Endothelial cell of umbilical vein (primary cell): ENCODE measurements at places on chromosomes 4 and X. TPM values are rescaled to one million over a fixed set of nuclear protein-coding genes. Genes with fewer than 3 reads are reported as not detected.

COL4A6 gene
- polyA plus RNA-seq = 0.33 and 0.62 TPM in 2 replicates

GBA3 gene
- not detected in 2 replicates for polyA plus RNA-seq

ANXA3 gene
- polyA plus RNA-seq = 51.5 and 52.9 TPM in 2 replicates

SPATA18 gene
- 2.7 TPM in 2 replicates for polyA plus RNA-seq

PPEF2 gene
- polyA plus RNA-seq = 0.23 TPM in 1 of 2 replicates, not detected in the other

ARMCX1 gene
- 8.8 and 11.0 TPM in 2 replicates for polyA plus RNA-seq

GLUD2 gene
- polyA plus RNA-seq = 0.19 and 0.27 TPM in 2 replicates

USP26 gene
- polyA plus RNA-seq = not detected in 2 replicates

DNA sequence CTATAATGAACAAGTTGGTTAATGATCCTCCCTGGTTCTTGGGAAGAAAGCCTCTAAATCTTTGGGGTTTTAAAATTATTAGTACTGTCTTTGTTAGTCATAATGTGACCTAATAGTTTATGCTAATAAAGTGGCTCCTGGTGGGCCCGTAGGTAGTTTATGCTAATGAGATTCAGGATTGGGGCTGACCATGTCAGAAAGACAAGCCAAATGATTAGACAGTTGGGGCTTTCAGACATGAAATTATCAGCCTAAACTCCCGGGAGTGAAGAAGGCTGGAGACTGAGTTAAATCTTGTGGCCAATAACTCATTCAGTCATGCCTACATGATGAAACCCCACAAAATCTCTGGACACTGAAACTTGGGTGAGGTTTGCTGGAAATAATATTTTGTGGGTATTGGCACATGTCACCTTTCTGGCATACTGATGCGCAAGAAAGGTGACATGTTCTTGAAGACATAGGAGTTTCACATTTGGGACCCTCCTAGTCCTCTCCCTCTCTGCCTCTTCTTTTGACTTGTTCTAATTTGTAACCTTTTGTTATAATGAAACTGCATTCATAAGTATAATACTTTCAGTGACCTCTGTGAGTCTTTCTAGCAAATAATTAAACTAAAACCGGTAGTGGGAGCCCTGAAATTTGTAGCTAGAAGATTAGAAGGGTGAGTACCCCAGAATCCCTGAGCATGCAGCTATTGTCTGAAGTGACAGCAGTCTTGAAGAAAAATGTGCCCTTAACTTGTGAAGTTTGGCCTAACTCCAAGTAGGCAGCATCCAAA lies 196.8 kb upstream of the FSTL5 start:
- no peak for DNase-seq

GRCh38 chrX:19739683-19740082 lies 147.7 kb downstream of the SH3KBP1 start:
- peak; percentile 64 for DNase-seq

GRCh38 chrX:104288269-104288668 lies 33.5 kb upstream of the ESX1 start:
- no peak for DNase-seq

DNA sequence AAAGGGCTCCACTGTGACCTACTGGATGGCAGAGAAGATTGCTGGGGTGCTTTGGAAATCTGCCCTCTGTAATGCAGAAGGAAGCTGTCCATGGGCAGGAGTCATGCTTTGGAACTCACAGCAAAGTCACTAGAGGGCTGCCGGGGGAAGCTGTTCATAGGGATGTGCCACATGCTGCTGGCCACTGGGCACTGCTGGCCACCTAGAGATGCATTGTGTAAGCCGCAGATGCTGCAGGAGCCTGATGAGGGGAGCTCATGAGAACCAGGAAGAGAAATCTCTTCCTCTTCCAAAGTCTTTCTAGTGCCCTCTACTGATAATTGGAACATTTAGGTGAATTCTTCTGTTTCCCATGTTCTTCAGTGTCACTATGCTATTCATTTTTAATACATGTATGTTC lies 31.2 kb upstream of the UXT start:
- no peak for DNase-seq

- no peak for DNase-seq
These were observed 1.1 kb upstream of the NSG1 start for GRCh38 chr4:4385729-4386295.

GRCh38 chr4:89531932-89532640 lies 224.5 kb upstream of the GPRIN3 start:
- no peak for DNase-seq

DNA sequence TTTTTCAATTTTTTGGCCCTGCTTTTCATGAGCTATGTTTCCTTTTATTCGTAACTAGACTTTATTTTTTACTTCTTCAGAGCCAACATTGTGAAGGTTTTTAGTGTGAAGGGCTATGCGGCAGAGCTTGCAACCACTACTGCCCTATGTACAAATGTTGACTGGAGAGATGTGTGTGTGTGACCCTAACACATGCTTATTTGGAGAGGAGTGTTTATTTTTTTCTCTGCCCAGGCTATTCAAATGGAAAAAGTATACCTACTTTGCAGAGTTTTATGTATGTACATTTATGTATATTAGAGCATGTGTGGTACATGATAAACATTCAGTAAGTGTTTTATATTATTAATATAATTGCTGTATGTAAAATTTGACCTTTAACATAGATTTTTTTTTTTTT lies 86.5 kb downstream of the WWC2 start:
- no peak for DNase-seq

GRCh38 chrX:38803588-38804431 lies 2.6 kb downstream of the MID1IP1 start:
- peak; percentile 67 for DNase-seq

DNA sequence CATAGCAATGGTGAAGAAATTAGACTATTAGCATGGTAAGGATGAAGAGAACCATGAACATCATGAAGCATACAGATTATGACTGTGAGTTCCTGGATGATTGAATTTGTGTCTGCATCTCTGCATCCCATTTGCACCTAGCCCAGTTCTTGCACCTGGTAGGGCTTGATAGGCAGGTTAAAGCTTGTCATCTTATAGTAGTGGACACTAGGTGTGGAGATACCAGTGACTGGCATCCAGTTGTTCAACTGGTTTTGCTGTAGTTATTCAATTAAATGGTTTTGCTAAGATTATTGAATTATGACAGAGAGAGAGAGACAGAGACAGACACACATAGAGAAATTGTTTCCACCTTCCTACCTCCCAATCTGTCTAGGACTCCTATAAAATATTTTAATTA lies 5.0 kb downstream of the ADH7 start:
- DNase-seq = no peak

- peak; percentile 45 for DNase-seq
These were observed 171.0 kb upstream of the PPP1R2C start for GRCh38 chrX:42948723-42949657.

DNA sequence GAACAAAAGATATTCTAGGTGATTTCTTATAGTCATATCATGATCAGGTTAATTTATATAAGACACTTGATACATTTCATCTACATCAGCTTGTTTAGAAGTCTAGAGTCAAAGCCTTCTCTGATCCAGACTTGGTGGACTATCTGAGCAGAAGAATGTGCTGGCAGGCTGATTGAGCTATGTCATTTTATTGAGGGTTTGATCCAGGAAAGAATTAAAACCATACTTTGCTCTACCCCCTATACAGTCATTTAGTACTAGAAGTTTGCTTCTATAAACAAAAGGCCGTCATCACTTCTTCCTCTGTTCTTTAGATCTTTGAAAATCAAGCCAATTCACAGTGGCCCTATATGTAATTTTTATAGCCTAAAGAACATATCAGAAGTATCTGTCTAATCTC lies 173.1 kb upstream of the PITX2 start:
- no peak for DNase-seq

DNA sequence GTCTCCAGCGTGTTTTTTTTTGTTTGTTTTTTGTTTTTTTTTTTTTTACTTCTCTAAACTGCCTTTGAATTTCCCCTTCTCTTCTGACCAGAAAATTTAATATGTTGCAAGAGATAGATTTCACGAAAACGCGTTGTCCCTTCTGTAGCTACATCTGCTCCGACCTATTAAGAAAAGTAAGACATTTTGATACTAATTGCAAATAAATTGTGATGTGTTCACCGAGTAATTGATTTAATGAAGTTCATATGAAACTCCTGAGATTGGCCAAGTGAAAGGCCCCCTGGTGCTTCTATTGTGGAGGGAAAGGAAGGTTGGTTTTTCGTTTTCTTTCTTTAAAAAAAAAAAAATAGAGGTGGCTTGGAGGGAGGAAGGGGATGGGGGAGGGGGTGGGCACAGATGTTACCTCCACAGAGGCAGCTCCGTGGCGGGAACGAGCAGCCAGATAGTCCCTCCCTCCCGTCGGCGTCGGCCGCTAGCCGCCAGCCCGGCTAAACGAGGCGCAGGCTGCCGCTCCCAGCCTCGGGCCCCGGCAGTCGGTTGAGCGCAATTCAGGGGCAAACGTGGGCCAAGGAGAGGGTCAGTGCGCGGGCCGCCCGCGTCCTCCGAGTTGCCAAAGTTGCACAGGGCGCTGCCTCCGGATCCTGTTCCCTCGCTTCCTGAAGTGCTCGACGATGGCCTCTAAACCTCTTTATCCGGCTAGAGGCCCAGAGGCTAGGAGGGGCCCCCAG lies 139.1 kb upstream of the ZIC3 start:
- no peak for DNase-seq

DNA sequence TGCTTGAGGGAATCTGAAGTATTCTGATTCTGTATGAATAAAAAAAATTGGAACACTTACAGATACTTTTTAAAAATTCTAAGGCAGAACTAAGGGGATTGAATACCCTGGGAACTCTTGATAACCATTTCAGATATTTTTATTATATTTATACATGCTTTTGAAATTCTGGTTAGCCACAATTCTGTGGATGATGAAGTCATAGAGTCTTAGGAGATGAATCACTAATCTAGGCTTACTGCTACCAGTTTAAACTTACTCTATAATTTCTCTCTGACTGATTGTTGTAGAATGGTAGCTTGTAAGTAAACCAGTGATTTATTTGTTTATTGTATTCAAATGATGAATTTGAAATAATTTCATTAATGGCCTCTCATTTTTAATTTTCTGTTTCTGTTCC lies 11.4 kb upstream of the SLAIN2 start:
- peak; percentile 62 for DNase-seq

GRCh38 chr4:6689506-6689960 lies 4.1 kb upstream of the S100P start:
- DNase-seq = no peak

DNA sequence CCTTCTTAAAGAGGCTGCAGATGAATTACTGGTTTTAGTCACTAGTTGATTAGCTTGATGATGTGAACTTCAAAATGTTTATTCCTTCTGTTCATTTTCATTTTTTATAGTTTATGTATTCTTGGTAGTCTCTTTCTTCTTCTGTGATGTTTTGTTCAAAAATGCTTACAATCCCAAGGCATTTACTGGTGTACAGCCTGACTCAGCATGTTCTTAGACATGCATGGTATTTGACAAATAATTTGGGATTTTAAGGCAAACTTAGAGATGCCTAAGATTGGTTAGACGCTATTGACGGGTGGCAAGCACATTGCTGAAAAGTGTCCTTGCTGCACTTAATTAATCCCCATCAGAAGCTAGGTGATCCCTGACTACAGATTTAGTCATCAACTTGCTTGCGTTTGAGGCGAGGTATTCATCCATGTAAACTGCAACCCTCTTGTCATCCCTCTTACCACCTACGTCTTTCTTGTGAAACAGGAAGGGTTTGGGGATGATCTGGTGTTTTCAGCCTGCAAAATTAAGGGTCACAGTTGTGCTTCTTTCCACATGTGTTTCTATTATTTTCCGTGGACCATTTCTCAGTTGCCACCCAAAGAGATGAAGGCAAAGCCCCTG lies 331.8 kb downstream of the DKK2 start:
- no peak for DNase-seq

DNA sequence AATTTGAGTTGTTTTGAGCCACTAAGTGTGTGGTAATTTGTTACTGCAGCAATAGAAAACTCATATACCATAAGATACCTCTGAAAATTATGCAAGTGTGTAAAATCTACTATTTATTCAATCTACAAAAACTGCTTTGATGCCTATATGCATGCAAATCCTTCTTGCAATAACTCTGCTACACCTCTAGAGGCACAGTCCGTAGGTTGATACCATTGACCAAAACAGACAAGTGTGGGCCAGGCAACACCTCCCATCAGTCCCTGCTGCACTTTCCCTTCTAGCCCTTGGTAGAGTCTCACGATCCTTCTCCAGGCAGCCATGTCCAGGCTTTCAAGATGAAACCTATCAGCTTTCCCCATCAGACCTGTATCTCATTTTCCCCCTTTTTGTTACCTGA lies 48.8 kb upstream of the FAM9A start:
- DNase-seq = no peak

DNA sequence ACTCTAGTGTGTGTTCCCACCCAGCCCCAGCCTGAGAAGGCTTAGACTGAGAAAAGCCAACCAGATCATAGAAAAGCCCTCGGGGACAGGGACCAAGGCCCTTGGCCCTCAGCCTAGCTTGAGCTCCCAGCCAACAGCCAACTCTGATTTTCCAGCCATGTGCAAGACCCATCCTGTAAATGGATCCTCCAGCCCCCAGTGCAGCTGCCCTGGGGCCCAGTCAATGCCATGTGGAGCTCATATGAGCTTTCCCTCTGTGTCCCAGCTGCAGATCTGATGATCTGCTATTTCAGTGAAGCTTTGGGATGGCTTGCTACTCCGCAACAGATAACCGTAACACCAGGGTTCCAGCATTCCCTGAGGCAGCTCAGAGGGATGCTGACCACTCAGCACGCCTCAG lies 40.5 kb upstream of the CDKN2AIP start:
- no peak for DNase-seq

GRCh38 chrX:118346258-118347094 lies 570 bp downstream of the WDR44 start:
- DNase-seq = peak; percentile 24

DNA sequence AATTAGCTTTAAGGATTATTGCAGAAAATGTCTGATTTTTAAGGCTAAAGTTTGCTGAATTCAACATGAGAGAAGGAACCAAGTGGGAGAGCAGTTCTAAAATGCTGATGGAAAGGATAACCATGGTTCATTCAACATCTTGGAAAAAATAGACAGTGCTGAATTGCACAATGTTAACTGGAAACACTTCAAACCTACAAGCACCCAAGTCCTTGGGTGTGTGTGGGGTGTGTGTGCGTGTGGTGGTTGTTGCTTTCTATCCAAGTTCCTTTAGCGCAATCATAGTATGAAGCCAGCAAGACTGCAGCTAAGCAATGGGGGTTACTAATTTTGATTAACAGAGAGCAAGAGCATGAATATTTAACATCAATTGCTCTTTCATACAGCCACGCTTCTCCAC lies 29.3 kb upstream of the SCOC start:
- no peak for DNase-seq

- DNase-seq = no peak
These were observed 40.1 kb upstream of the PDK3 start for GRCh38 chrX:24424948-24425347.
